ENCODE measurements at places on chromosomes 13 and 19.
A peak's percentile ranks its signal among the peaks of the same experiment; 100 is the strongest.

- no peak for DNase-seq
Measured at GRCh38 chr13:20073775-20074174, 87.1 kb downstream of the GJA3 start.

DNA sequence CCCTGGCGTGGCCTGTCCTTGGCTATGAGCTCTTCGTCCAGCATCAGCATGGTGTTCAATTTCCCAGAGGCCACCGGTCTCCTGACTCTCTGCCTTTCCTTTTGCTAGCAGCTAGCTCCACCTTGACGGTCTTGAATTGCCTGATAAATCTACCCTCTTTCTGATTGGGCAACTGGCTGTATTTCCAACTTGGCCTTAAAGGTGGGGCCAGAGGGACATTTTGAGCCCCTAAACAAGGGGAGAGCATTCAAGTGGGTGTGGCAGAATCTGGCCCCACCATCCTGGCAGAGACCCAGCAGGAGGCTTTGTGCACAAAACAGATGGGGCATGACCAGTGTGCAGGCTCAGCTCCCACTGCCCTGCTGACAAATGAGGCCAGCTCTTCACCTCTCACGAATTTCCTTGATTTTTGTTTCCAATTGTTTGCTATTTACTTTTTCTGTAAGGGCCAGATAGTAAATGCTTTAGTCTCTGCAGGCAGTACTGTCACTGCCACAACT is 148.9 kb upstream of the VSTM2B start:
- DNase-seq: no peak

DNA sequence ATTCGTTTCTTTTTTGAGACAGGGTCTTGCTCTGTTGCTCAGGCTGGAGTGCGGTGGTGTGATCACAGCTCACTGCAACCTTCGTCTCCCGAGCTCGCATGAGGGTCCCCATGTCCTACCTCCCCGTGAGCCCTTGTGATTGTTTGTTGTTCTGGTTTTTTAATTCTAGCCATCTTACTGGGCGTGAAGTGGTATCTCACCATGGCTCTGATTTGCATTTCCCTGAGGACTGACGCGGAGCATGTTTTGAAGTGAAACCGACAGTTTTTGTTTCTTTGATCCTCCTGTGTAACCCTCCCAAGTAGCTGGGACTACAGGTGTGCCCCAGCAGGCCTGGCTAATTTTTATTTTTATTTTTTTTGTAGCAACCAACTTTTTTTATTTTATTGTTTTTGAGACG is 21.7 kb downstream of the GNG7 start:
- peak; percentile 76 for DNase-seq

GRCh38 chr19:43725468-43725867 is 9.6 kb downstream of the IRGC start:
- peak; percentile 59 for DNase-seq

DNA sequence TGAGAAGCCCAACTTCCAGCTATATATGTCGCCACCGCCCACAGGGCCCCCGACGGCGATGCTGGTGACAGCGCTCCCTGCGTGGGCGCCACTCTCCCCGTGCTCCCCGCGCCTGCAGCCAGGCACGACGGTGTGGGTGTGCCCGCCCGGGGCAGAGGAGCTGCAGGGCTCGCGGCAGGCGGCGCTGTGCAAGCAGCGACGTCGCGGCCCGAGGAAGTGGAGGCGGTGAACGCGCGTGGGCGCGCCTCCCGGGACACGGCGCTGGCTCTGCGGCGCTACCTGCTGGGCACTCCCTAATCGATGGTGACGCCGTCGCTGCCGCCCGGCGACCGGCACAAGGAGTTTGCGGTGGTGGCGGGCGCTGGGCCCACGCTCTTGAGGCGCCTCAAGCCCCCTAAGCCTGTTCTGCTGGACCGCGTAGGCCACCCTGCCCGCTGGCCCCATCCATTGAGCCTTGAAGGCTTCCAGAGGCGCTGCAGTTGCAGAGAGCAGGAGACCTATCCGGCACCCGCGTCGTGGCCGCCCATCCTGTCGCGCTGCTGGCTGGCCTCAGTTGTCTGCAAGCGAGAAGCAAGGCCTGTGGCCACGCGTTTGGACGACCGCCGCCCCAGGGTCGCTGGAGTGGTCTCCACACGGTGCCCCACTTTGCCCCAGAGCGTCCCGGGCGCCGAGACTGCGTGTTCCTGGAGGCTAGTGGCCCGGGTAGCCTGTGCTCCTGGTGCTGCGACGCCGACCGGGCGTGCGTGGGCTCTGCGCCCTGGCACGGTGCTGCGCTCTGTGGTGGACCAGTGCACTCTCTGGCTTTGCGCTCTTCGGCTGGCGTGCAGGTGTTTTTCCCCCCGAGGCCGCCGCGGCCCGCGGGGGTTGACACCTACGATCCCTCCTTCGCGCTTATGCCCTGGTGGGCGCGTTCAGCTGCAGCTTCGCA is 23.1 kb downstream of the LRFN3 start:
- peak; percentile 51 for DNase-seq

GRCh38 chr13:44331912-44332851 is 41.4 kb upstream of the SERP2 start:
- DNase-seq: no peak

DNA sequence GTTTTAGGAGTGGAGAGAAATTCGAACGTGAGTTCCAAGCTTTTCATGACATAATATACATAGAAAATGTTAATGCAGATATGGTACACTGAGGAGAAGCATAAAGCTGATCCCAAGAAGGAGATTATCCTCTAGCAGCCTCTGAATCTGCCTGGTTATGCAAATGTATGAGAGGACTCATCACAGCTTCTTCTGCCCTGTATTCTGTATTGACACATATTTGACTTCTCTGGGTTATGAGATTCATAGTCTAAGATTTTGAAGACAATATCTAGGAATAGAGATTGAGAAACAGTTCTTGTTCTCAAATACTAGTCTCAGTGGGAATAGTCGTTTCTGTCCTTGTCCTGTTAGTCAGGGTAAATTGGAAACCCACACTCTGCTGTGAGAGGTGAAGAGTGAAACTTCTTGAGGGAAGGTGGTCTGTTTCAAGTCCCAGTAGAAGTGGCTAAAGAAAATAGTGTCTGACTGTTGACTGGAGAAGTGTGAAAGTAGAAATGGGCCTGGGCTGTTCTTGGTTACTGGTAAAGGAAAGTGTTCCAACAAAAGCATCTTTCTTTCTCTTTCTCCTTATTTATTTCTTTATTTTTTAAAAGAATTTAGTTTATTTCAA is 1356.6 kb downstream of the SLITRK5 start:
- no peak for DNase-seq

DNA sequence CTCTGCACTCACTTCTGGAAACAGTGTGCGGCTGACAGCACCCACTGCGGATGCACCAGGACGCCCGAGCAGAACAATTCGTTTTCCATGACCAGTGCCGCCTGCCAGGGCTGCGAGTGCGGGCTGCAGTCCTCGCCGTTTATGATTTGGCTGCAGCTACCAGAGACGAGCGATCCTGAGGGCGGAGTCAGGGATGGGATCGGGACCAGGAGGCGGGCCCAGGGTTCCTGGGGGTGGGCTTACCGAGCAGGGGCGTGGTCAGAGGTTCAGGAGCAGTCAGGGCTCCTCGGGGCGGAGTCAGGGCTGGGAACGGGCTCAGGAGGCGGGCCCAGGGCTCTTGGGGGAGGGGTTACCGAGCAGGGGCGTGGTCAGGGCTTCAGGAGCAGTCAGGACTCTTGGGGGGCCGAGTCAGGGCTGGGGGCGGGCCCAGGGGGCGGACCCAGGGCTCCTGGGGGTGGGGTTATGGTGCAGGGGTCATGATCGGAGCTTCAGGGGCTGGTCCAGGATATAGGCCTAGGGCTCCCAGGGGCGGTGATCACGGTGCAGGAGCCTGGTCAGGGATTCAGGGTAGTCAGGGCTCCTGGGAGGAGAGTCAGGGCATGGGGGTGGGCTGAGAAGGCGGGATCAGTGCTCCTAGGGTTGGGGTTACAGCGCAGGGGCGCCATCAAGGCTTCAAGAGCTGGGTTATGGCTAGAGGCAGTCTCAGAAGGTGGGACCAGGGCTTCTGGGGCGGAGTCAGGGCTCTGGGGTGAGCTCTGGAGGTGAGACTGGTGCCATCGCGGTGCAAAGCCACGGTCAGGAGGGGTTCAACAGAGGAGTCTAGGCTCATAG is 1.7 kb downstream of the KLK4 start:
- DNase-seq: peak; percentile 82

DNA sequence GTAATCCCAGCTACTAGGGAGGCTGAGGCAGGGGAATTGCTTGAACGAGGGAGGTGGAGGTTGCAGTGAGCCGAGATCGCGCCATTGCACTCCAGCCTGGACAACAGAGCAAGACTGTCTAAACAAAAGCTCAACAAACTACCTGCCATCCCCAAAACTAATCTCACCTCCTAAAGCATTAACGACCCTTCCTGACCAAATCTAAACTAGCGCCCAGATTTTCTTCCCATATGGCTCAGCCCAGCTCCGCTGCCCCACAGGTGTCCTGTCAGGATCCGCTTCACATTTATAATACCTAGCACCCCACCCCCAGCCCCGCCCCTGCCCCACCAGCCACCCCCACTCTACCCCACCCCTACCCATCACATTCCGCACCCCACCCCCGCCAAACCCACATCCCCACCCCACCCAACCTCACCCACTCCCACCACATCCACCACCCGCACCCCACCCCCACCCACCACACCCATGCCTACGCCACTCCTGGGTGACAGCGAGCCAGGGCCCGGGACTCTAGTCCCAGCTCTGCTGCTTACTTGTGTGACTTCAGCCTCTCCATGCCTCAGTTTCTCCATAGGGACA is 599 bp downstream of the C19orf12 start:
- DNase-seq: peak; percentile 26

- DNase-seq: peak; percentile 84
Measured at GRCh38 chr19:862581-863314, 3.3 kb downstream of the CFD start.

Measured in germinal center (tissue), 1 donor.